OCI-LY7 (cell line): ENCODE measurements at places on chromosomes 7 and 10. TPM values are rescaled to one million over a fixed set of nuclear protein-coding genes. Genes with fewer than 3 reads are reported as not detected.

DNA sequence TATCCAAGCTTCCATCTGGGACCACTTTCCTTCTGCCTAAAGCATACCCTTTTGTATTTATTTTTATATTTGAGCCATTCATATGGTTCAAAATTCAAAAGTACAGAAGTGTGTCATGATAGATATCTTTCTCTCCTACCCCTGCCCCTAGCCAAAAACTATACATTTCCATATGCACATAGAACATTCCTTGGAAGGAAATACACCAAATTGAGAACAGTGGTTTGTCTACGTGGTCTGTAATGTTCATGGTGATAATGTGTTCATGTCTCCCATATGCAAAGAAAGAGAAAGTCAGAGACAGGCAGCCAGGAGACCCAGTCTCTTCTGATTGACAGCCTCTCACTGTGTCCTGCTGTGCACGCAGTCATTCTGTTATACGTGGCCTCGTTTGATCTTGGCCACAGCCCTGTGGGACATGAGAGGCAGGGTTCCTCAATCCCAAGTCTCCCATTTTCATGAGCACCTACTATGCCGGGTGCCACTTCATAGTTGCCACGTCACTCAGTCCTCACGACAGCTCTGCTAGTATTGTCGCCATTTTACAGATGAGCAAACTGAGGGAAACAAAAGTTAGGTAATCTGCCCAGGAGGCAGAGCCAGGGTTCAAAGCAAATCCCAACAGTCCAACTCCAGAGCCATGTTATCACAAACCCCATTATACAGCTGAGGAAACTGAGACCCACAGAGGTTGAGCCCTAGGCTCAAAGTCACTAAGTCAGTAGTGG lies 8.0 kb upstream of the CDH23 start:
- no peak for DNase-seq

Gene ZNF37A
- 38.1 and 40.3 TPM in 2 replicates for total RNA-seq

- no peak for DNase-seq
These were observed 14.0 kb downstream of the MMD2 start for GRCh38 chr7:4944939-4945338.

DNA sequence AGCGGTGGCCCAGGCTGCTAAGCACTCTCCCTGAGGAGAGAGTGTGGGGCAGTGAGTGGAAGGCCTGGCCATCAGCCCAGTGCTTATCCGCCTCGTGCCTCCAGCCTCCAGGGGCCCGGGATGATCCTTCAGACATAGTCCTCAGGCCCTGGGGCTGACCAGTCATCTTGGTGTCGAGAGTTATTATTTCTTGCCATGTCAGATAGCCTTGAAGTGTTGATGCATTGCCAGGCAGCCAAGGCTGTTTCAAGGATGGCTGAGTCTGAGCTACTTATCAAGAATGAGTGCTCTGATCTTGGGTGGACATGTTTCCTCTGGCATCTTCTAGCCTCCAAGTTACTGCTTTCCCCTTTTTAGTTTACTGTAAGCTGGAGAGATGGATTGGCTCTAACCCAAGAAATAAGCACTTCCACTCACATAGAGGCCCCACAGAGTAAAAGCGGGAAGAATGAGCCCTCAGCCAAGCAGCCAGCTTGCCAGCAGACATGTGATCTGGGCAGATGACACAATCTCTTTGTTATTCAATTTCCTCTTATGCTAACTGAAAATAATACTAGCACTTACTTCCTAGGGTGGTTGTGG lies 136.5 kb upstream of the NAMPT start:
- DNase-seq: no peak

Gene PRKCQ
- 4.0 and 4.2 TPM in 2 replicates for total RNA-seq
